ENCODE measurements at places on chromosomes 11 and 22.

DNA sequence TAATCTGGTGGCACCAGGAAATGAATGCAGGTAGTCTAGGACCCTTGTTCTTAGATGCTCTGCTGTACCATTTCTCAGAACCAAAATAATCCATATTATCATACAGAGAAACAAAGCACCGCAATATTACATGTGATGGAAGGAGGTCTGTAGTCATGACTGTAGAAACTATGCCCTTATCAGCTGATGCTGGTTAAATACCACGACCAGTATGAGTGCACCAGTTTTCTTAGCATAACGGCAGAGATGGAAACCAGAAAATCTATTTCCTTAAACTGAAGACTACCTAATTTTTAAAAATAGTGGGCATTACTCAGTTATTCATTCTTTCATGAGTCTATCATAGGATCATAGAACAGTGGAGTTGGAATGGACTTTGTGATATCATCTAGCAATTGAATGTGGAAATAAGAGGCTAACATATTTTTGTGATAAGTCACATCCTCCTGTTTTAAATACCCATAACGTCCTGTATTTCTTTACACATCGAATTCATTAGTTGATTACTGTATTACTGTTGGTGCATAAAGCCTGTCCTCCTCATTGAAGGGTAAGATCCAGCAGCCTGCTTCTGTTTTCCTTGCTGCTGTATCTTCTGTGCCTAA is 15.1 kb downstream of the JHY start:
- peak; percentile 53 for DNase-seq

GRCh38 chr11:88799771-88800500 is 265.8 kb downstream of the GRM5 start:
- DNase-seq: no peak

DNA sequence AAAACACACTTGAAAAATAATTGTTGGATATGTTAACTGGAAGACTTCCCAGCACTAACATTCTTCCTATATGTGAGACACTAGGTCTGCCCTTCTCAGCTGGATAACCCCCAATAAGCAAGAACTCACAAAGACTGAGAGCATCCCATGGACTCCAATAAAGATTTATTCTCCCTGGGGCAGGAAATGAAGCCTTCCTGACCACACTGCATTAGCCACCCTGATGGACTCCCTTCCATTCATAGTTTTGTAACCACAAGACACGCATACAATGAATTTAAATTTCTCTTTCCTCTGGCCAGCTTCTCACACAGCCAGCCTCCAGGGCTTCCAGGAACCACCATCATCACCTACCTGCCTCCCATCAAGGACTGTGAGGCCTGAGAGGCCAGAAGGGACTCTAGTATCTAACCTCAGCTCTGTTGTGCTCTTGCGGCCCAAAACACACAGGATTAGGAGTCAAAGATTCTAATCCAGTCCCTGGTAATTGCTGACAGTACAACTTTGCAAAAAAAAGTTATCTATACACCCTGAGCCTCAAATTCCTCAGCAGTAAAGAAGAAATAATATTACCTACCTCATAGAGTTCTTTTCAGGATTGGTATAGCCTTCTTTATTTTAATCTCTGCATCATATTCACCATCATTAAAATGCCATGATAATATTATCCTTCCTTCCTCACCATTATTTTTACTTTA is 45.6 kb upstream of the GDPD4 start:
- no peak for DNase-seq

GRCh38 chr22:43390872-43391271 is 20.9 kb upstream of the MPPED1 start:
- DNase-seq: no peak

DNA sequence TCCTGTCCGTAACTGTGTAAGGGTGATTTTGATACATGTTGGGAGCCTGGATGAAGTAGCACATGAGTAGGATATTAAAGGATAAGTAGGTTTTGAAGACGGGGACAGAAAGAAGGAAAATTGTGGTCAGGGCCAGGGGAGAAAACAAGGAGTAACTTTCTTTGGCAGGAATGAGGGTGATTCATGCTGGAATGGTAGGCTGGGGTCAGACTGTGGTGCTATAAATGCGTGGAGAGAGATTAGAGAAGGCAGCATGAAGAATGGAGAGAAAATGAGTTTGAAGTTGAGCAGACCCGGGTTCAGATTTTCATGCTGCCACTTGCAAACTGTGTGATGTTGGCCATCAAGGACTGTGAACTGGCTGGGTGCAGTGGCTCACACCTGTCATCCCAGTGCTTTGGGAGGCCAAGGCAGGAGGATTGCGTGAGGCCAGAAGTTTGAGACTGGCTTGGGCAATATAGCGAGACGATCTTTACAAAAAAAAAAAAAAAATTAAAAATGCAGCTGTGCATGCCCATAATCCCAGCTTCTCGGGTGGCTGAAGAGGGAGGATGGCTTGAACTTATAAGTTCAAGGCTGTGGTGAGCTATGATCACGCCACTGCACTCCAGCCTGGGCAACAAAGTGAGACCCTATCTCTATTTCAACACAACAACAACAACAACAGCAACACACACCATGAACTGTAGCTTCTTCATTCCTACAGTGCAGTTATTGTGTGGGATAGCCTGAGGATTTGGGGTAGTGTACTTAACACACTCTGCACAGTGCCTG is 22.3 kb downstream of the ZBTB16 start:
- DNase-seq: peak; percentile 18

GRCh38 chr11:17547051-17547577 is at the start of gene OTOG:
Gene OTOG (plus strand): TSS chr11:17547259. CDS start chr11:17547373, 114 bp downstream.
- no peak for DNase-seq

DNA sequence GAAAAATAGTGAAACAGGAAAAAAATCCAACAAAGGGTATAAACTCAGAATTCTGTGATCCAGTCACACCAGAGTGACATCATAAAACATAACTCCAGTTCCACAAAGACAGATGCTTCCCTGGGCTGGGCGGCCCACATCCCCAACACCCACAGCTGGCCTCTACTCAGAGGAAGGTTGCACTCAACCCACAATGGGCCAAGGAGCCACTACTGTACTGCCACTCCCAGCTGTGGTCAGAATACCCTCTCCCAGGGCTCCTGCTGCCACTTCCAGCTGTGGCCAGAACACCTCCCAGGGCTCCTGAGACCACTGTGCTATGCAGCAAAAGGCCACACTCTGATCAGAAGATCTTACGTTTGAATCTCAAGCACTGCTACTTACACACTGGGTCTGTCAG is 18.3 kb downstream of the SMCO4 start:
- no peak for DNase-seq

DNA sequence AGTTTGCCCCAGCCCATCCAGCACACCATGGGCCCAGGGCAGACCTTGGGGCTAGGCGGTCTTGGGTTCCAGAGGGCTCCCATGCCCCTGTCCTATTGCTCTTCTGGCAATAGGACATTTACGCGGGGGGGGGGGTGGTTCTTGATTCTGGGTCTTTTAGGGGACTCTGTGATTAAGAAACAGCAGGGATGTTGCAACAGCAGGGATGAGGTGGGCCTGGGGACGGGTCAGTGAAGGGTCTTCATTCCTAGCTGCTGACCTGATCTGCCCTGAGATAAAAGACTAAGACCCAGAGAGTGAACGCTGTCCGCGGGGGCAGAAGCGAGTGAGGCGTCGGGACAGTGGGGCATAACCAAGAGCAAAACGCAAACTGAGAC is 418 bp upstream of the ADAMTS15 start:
- no peak for DNase-seq

DNA sequence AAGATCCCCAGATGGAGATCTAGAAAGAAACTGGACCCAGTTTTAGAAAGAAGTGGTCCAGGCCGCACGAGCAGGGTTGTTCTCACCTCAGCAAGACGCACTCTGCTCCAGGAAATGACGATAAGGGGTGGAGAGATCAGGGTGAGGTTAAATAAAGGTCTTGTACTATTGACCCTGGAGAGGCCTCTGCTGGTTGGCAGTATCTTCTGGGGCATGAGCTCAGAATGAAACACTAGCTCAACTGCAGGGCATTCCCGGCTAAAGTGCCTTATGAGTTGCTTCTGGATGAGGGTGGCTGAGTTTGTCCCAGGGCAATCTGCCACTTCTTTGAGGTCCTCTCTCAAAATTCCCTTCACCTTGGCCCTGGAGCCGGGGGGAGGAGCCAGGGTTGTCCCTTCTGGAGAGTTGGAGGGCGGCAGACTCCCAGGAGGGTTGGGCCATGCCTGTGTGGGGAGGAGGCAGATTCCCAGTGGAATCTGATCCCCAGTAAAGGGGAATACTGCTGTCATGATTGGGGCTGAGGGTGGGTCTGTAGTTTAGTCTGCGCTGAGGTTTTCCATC is 10.9 kb downstream of the USP2 start:
- DNase-seq: no peak

GRCh38 chr11:122033193-122033592 is 82.8 kb downstream of the BLID start:
- no peak for DNase-seq

GRCh38 chr11:44324749-44325525 is 15.0 kb upstream of the ALX4 start:
- no peak for DNase-seq

DNA sequence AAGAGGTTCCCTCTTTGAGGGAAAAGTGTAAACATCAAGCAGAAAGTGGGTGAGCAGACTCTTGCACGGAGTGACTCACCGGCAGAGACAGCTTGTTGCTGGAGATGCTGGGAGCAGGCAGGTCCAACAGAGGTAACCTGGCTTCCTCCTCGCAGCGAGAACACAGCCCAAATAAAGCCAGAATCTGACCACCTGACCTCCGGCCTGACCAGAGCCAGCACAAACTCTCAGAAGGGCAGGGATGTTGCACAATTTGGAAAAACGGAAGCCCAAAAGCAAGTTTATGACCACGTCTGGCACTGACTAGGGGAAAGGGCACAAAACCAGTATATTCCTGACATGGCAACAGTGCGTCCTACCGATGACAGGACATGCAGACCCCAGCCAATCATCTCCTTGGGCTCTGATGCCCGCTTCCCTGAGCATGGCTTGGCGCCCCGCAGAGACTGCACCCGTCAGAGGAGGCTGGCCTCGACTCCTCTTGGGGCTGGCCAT is 5.4 kb downstream of the SMCO4 start:
- no peak for DNase-seq

GRCh38 chr11:41449483-41450050 is 9.9 kb downstream of the LRRC4C start:
- DNase-seq: no peak

- DNase-seq: peak; percentile 93
Measured at GRCh38 chr11:57311109-57311936, 13.4 kb downstream of the TNKS1BP1 start.

GRCh38 chr11:94568717-94569116 is 1.5 kb downstream of the PIWIL4 start:
- DNase-seq: no peak
